ENCODE measurements at places on chromosomes 13 and 19. TPM values are rescaled to one million over a fixed set of nuclear protein-coding genes. Genes with fewer than 3 reads are reported as not detected.

GRCh38 chr13:93388701-93389100 lies 162.1 kb downstream of the GPC6 start:
- H3K4me1 ChIP-seq = no peaks in the 10 kb centered on the region
- no peak overlapping the region for H3K27ac ChIP-seq
- H3K36me3 ChIP-seq = no peaks in the 10 kb centered on the region

- no peaks in the 10 kb centered on the region for H3K27me3 ChIP-seq
- no peak overlapping the region for H3K27ac ChIP-seq
- H3K4me1 ChIP-seq = no peaks in the 10 kb centered on the region
- no peak for DNase-seq
Observed at GRCh38 chr13:28470296-28470695, 24.6 kb downstream of the FLT1 start.

DNA sequence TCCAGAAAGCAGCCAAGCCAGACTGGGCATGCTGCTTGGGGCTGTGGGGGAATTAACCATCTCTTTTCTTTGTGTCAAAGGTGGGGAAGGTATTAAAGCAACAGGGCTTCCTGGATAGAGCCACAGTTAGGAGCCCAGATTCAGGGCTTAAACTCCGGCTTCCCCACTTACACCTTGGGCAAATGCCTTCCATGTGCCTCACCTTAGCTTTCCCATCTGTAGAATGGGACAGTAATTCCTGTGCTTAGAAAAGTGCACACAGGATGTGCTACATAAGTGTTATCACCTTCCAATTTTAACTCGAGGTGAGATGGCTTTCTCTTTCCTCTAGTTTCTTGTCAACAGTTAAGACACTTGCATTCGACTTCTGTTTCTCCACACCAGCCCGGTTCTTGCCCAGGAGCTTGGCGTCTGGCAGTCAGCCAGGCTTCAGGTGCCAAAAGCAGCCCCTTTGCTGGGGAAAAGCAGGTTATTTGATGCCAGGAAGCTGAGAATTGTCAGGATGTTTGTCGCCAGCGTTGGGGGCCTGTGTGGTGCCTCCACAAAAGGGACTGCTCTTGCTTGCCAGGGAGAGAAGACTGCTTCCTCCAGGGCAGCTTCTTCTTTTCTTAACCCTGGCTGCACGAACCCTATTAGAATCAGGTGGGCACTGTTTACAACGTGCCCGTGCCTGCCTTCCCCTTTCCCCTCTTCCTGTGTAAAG lies 79.2 kb downstream of the SIPA1L3 start:
- DNase-seq = no peak
- H3K4me3 ChIP-seq = no peak overlapping the region
- no peaks in the 10 kb centered on the region for H3K36me3 ChIP-seq

GRCh38 chr13:60662595-60662994 lies 265.6 kb downstream of the TDRD3 start:
- no peak for DNase-seq
- no peak overlapping the region for H3K27ac ChIP-seq
- H3K36me3 ChIP-seq = no peaks in the 10 kb centered on the region
- H3K4me3 ChIP-seq = no peak overlapping the region

DNA sequence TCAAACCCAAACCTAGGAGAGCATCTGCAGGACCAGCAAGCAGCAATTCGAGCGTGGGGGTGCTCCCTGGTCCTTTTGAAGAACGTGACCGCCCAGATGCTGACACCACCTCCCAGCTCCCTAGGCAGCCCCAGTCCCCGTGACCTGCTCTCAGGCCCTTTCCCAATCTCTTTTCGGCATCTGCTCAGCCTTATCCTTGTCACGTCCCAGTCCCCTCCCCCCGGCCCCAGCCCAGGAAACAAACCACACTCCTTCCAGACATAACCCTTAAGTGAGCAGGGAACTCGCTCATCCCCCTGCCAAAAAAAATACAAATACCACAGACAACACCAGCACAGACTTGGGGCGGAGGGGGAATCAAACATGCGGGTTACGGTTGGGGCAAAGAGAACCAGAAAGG lies 3.3 kb downstream of the MLLT1 start:
- H3K4me1 ChIP-seq = peaks cover 62% of the 10 kb centered on the region
- H3K4me3 ChIP-seq = no peak overlapping the region
- H3K36me3 ChIP-seq = no peaks in the 10 kb centered on the region
- no peak overlapping the region for H3K27ac ChIP-seq
- no peaks in the 10 kb centered on the region for H3K27me3 ChIP-seq
- DNase-seq = no peak

GRCh38 chr19:39113199-39113598 lies 12.4 kb upstream of the PAK4 start:
- H3K27ac ChIP-seq = no peak overlapping the region
- DNase-seq = no peak

DNA sequence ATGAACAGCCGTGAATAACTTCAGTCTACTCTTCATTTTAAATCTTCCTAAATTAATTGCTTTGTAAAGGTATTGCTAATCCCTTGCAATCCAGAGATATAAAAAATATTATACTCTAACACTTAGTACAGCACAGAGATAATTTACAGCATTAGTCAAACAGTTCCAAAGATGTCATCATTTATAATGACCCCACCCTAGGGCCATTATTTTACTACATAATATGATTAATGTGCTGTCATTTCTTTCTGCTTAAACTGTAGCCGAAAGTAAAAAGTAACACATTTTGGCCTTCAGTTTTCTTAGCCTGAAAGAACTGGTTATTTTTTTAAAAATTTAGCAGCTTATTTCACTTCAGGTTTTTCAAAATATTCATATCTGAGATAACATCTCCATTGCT lies 256.3 kb upstream of the RFC3 start:
- no peak overlapping the region for H3K27ac ChIP-seq
- H3K27me3 ChIP-seq = peaks cover 3% of the 10 kb centered on the region
- DNase-seq = no peak
- H3K4me1 ChIP-seq = no peaks in the 10 kb centered on the region
- no peaks in the 10 kb centered on the region for H3K36me3 ChIP-seq

The ANKRD27 gene
- total RNA-seq = 17.6 TPM

The PSG7 gene
- not detected for total RNA-seq

The GJB2 gene
- 0.19 TPM for total RNA-seq

The S1PR4 gene
- total RNA-seq = 70.2 TPM
